NCI-H460 (cell line): ENCODE measurements at places on chromosomes 7 and 10. TPM values are rescaled to one million over a fixed set of nuclear protein-coding genes. Genes with fewer than 3 reads are reported as not detected.

The PYROXD2 gene
- total RNA-seq, result 4.6 and 5.0 TPM in 2 replicates

The ADRB1 gene
- total RNA-seq, result 2.4 and 2.6 TPM in 2 replicates

The GGCT gene
- 93.6 and 98.2 TPM in 2 replicates for total RNA-seq

The CFAP43 gene
- total RNA-seq, result 0.22 TPM in 1 of 2 replicates, not detected in the other

The AKR1C8 gene
- total RNA-seq, result 0.10 TPM in 1 of 2 replicates, not detected in the other

- no peak for DNase-seq
These were observed 5.1 kb upstream of the ZNF775 start for GRCh38 chr7:150374026-150374425.

DNA sequence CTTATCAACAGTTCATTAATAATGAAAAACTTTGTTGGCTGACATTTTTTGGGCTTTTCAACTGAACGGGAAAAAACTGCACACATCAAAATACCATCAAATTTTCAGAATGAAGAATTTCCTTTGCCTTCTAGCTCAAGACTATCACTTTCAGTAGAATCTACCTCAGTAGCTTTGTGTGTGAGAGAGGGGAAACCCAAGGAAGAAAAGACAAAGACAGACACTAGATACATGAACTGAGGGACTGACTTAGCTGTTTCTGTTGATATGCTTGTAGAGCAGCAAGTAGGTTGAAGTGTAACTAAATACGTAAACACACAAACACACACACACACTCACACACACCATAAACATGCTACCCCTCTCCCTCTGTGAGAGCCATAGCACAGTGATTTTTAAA, 257.1 kb downstream of the CDK14 start:
- DNase-seq, result no peak

DNA sequence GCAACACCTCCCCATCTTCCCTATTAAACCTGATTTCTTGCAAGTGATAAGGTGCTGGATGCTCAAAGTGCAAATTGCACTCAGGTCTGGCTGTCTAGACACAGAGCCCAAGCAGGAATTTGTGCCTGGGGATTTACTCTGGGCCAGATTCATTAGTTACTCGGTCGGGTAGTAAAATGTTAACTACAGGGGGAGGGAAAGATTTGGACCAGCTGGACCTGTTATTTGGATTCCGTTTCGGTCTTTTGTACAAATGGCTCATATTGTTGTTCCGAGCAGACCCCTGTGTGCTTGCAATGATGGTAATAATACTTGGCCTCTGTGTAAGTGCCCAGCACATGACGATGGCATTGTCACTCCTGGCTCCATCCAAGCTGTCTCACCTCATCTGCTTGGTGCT, 609.6 kb downstream of the KCNMA1 start:
- DNase-seq, result no peak

DNA sequence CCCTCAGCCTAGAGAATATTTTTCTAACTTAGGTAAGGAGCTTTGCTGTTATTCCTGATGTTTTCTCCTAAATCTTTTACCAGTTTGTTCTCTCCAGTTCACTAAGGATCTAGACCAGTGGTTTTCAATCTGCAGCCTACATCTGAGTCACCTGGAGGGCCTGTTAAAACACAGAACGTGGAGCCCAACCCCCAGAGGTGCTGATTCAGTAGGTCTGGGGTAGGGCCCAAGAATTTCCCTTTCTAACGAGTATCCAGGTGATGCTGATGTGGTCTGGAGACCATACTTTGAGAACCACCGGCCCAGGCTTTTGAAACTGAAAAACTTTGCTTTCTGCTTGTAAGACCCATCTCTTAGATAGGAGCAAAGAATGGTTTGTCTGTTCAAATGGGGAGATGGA, 51.2 kb upstream of the KMT2E start:
- no peak for DNase-seq

DNA sequence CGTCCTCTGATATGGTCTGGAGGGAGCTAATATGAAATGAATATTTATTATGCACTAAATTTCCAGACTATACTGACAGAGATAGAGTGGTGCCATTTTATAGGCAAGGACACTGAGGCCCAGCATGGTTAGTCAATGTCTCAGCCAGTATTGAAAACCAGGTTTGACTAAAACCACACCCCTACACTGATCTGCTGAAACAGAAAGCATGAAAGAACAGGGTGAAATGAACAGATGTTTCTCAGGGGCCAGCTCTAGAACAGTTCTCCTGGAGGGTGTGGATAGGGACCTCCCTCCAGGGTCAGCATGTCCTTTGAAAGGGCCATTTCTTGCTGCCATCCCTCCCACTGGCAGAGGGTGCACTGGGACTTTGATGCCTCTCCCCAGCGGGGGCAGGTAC, 700.5 kb downstream of the GRID1 start:
- DNase-seq, result no peak

- no peak for DNase-seq
These were observed 9.6 kb downstream of the ITGB1 start for GRCh38 chr10:32948451-32948850.

DNA sequence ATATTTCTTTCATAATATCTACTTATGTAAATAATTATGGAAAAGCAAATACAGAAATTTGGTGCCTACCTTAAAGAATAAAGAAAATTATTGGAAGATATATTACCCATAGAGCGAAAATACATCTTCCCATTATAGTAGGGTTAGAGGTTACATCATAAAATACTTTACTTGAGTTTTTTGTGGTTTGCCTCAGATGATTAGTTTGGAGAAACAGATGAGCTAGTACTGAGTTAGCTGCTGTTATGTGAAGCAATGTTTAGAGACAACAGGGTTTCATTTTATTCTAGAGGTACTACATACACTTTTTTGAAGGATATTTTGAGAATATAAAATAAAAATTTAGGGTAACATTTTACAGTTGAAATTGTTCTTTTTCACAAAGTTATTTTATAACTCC, 2.9 kb upstream of the MLLT10 start:
- no peak for DNase-seq

GRCh38 chr10:59243611-59244195, 67.3 kb downstream of the PHYHIPL start:
- DNase-seq, result no peak

GRCh38 chr10:68618234-68618633, 58.1 kb downstream of the TET1 start:
- DNase-seq, result no peak

DNA sequence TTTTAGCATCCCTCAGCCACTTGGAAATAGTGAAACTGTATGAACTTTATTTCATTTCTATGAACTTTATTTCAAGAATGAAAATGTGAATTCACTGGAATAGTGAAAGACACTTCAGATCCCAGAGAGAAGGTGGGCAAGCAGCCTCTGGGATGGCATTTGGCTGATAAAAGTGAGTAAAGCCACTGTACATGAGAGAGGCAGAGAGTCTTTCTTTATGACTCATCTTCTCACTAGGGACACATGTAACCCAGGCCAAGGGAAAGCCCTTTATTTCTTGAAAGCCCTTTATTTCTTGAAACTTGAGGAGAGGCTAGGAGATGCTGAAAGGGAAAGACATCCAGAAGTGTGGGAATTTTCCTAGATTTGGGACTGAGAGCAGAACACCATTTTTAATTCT, 148.9 kb upstream of the SMIM30 start:
- no peak for DNase-seq

GRCh38 chr7:104179178-104179577, 28.6 kb downstream of the ORC5 start:
- no peak for DNase-seq

- no peak for DNase-seq
These were observed 22.6 kb downstream of the POLL start for GRCh38 chr10:101565370-101565900.

DNA sequence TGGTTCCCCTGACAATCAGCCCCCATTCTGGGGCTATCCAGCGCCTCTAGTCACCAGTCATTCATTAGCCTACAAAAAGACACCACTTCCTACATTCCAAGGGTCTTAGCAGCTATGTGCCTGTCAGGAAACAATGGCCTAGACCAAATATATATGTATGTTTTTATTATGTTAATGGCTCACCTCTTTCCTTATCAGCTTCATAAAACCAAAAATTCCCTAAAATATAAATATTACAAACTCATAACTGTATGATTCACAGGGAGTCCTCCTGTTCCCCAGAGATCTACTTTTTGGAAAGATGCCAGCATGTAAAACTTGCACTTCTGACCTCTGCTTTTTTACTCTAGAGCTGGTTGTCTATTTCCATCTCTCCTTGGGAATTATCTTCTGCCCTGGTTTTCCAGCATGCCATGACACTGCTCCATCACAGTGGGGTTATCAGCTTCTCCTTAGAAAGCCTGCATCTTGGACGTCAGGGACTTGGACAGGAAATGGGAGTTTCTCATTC, 79.2 kb downstream of the ABCA13 start:
- DNase-seq, result no peak

- DNase-seq, result no peak
These were observed 335.2 kb downstream of the SDK1 start for GRCh38 chr7:3636131-3636860.

GRCh38 chr10:98748298-98748697, 301.6 kb upstream of the HPS1 start:
- DNase-seq, result peak; percentile 36

GRCh38 chr10:44416021-44416771, 31.3 kb upstream of the CXCL12 start:
- DNase-seq, result no peak

- no peak for DNase-seq
These were observed 108.1 kb downstream of the ZFAND4 start for GRCh38 chr10:45564303-45564959.

- no peak for DNase-seq
These were observed 3.2 kb downstream of the BEND7 start for GRCh38 chr10:13525663-13526062.

DNA sequence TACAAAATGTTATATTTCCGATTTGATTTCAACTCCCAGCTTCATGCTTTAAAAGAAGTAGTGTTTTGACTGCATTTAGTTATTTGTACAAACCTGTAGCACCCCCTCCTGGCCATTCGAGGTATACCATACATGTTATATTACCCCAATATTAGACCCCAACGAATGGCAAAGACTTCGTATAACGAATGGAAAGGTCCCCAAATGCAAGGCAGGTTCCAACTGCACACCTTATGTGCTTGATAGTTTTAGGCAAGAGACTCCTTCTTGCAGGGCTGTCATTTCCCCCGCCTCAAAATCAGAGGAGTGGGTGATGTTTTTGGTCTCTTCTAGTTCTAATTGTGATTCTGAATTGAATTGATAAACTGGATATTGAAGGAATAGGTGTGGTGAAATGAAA, 101.1 kb upstream of the TARP start:
- DNase-seq, result no peak

DNA sequence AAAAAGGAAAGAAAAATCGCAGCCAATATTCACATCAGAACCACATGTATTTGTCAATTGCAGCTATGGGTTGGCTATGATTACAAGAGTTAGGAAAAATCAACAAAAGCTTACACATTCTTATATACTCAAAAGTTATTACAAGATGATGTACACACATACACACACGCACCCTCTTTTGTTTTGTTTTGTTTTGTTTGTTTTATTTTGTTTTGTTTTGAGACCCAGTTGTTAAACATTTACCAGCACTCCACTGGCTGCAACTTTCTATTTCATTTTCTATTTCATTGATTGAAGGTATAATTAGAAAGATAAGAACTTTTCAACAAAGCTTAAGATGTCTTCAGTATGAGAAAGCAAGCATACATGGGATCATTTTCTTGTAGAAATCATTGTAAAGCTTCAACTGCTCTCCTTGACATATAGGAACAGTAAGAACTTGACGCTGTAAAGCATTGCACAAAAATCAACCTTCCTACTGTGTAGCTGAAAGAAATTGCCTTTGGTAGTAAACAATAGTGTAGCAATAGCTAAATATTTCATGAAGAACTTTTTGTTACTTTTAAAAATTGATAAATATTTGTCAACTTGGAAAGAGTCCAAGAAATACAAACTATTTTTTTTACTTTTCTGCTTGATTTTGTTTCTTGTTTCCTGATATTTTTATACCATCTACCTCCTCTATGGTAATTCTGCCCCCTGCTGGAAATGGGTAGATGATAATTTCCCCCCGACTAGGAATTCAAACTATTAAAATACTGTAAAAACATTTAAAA, 205.9 kb downstream of the MBL2 start:
- DNase-seq, result peak; percentile 32
